NB4 (cell line): ENCODE measurements at places on chromosomes 5 and 9.

- no peak for DNase-seq
Observed at GRCh38 chr9:12876872-12877271, 102.1 kb downstream of the LURAP1L start.

DNA sequence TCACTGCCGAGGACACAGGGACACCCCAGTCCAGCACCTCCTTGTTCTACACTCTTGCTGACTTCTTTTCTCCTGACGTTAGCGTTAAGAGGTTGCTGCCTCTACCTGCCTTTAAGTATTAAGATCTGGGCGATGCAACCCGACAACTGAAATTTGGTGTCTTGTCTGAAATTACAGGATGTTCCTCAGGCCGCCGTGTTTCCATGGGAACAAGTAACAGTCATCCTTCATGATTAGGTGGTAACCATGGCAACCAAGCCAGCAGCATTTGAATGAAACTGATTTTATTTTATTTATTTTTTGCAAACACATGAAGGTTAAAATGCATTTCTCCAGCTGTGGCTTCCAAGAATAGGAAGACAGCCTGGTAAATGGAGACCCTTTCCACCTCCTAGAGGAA is 20.8 kb downstream of the DAB2IP start:
- DNase-seq: no peak

GRCh38 chr5:54936201-54936600 is 49.2 kb downstream of the ESM1 start:
- DNase-seq: no peak

DNA sequence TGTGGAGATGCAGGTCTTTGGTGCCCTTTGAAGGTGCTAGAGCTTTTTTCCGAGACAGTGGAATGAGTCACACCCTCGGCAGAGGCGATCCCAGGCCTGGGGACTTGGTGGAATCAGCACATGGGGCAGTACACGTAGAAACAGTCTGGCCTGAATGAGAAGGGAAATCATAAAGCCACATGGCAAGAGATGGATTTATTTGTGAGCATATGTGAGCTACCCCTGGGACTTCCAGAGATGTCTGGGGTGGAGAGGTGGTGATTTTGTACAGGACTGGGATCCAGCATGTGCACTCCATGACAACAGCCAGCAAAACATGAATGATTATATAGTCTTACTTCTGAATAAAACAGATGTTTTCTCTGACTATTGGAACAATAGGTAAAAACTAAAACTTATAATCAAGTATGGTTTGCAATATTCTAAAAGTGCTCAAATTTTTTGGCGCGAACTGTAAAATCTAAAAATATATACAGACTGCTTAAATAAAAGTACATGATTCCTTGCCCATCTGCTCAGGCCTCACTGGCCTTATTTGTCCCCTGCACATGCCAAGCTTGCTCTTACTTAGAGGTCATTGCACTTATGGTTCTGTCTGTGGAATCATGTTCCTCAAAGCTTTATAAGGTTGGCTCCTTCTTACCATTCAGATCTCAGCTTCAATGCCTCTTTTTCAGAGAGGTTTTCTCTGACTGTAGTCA is 54.7 kb upstream of the SMARCA2 start:
- DNase-seq: no peak

GRCh38 chr5:60597572-60598320 is 102.2 kb downstream of the DEPDC1B start:
- DNase-seq: peak; percentile 62

GRCh38 chr5:61609840-61610677 is 278.0 kb downstream of the ZSWIM6 start:
- no peak for DNase-seq

- no peak for DNase-seq
Observed at GRCh38 chr5:79886925-79887655, 104.0 kb downstream of the MTX3 start.

DNA sequence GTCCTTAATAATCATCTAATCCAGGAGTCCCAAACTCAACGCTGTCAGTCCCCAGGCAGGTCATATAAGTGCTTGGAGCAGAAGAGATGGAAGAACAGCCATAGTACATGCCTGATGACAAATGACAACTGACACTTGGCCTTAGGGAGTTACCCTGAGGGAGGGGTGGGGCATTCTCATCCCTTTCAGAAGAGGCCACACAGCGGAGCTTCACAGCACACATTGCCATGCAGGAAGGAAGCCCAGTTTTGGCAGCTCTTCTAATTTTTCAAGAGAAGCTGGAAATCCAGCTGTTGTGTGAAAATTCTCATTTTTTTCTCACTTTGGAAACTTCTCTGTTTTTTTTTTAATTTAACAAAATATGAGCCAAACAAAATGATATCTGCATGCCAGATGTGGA is 89.0 kb downstream of the ASTN2 start:
- DNase-seq: no peak

DNA sequence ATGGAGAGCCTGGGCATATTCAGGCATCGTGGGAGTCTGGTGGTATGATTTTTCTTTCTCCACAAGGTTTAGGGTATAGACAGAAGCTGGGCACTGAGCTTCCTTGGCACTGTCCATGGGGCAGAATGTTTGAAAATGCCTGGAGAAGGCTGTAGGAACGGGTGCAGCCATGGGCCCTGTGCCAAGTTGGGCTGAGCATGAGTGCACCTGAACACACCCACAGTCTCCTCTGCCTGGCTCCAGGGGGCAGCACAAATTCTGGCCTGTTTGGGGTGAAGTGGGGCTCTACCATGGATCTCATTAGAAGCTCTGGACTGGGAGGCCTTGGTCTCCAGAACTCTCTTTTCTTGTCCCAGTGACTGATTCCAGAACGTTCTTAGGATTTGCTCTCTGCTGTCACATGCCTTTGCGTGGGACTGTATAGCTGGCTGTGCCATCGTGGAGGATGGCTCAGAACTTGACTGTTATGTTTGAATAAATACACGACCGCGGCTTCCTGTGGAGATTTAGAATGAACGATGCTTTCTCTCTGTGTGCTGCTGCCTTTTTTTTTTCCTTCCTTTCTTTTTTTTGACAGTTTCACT is 229.8 kb downstream of the FANCC start:
- DNase-seq: peak; percentile 12

DNA sequence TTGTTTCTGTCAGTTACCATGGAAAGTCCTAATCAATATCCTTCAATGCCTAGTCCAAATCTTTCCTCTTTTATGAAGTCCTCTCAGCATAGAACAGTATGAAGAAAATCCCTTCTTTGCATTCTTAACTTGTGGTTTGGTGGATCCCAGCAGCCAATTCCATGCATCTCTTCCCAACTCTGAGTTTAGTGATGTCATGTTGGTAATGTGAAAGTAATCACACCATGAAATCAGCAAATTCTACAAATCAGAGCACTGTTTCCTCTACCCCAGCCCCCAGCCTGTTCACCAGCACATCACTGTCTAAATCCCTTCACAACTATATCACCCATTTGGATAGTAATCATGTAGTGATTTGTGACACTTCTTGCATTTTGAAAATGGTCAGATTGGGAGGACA is 4.7 kb upstream of the C1QTNF2 start:
- DNase-seq: no peak

- no peak for DNase-seq
Observed at GRCh38 chr5:143129910-143130612, 273.4 kb downstream of the NR3C1 start.

GRCh38 chr9:3842839-3843238 is 317.0 kb upstream of the RFX3 start:
- DNase-seq: no peak

GRCh38 chr5:120873083-120873482 is 409.0 kb downstream of the PRR16 start:
- DNase-seq: no peak

- DNase-seq: no peak
Observed at GRCh38 chr5:159073026-159073425, 26.7 kb downstream of the EBF1 start.

DNA sequence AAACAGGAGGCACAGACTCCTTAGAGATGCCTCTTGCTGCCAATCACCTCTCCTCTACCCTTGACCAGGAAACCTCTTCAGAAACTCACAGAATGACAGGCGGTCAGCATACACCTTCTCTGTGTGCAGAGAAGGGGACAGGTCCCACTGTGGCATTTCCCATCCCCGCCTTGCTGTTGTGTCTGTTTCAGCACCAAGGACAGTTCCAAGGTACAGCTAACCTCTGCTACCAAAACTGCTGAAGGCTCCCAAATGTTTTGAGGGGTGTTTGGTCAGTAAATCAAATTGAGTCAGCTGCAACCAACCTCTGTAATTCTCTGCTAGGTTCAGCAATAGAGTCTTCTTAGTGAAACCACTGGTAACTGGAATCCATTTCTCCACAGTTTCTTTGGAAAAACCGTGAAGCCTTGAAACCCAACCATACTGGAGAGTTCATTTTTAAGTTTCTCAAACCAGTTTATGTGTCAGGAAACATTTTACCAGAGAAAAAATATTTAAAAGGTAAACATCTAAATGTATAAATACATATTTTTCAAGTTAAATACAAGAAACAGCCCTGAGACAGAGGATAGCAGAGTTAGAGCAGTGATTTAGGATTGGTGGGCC is 122.0 kb downstream of the DRD1 start:
- DNase-seq: peak; percentile 42

DNA sequence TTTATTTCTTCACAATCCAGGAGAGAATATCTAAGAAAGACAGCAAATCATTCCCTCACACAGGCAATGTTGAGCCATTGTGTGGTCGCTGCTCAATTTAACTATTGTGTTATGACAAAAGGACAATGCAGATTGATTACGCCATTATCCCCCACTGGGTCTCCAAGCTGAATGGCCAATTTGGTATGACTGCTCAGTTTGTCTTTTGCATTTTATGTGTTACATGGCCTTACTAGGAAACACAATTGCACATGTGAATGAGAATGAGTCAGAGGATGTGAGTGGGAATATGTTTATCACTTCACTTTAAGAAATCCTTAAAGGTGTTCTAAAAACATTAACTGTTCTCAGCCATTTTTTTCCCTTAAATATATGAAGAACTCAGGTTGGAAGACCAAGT is 108.3 kb downstream of the FAM174A start:
- peak; percentile 52 for DNase-seq

DNA sequence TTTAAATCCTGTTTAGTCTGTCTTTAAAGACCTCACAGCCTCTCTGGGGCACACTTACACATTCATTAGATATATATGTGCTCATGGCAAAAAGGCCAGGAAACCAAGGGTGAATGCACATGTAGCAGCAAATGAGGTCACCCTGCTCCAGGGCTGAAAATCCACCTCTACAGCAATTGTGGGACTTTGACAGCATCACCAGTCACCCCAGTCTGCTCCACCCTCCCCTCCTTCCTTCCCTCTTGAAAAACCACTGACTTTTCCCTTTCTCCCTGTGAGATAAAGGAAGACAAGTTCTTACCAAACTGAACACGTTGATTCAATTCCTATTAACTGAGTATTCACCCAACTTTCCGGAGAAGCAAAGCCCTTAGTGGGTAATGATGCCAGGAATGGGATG is 15.2 kb upstream of the SH3RF2 start:
- DNase-seq: no peak

DNA sequence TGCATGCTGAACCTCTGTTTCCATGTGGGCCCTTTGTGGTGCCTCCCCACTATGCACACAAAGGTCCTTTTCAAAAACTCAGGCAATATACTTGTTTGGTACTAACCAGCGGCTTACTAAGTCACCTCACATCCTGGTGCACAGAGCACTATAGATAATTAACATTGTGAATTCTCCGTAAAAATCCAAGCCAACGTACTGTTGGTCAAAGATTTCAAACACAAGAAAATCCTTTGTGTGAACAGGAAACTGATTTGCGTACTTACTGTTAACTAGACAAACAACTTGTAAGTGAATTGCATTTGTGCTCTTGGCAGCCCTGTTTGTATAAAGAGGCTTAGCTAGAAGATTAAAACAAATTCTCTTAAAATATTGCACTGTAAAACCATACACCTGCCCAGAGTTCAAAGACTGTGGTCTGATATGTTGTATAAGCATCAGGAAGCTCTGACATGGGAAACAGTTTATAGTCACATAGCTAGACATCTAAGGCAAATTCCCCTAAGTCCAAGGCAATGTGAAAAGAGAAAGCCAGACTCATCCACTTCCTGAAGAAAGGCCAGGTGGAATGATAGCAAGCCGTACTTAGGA is 125.0 kb upstream of the SLC12A2 start:
- DNase-seq: no peak

DNA sequence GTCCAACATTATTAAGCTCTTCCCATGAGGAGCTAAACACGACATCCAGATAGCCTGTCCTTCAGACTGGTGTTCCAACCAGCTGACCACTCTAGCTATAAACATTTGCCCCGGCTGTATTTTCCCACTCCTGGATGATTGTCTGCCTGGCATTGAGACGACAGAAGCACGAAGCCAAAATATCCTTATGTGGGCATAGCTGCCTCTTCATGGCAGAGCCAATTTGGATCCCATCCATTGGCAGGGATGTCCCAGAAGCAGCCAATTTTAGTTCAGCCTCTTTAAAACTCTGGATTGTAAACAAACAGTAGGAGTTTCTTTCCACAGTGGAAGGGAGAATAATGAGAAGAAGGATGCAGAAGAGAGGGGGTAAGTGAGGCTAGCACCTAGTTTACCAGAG is 507.6 kb downstream of the CETN3 start:
- no peak for DNase-seq

DNA sequence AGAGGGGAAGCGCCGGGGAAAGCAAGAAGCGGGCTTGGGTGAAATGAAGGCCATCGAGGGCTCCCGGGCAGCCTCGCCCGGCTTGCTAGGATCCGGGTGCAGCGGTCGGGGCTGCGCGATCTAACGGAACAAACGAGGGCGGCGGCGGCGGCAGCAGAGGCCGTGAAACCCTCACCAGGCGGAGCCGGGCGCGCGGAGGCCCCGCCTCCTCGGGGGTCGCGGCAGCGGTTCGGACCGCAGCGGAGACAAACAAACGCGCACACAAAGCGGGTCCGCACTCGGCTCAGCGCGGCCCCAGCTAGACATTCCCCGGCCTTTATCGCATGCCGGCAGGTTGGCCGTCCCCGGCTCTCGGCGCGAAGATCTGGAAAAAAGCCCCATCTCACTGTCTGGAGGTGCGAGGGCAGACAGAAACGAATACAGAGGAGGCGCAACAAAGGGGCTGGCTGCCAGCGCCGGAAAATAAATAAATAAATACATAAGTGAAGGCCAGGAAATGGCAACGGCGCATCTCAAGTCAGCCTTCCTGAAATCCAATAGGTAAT is 10.5 kb upstream of the TRIM36 start:
- DNase-seq: peak; percentile 79

- no peak for DNase-seq
Observed at GRCh38 chr5:36613241-36613640, 6.8 kb downstream of the SLC1A3 start.

GRCh38 chr5:91419571-91420537 is 36.7 kb upstream of the ARRDC3 start:
- peak; percentile 70 for DNase-seq

DNA sequence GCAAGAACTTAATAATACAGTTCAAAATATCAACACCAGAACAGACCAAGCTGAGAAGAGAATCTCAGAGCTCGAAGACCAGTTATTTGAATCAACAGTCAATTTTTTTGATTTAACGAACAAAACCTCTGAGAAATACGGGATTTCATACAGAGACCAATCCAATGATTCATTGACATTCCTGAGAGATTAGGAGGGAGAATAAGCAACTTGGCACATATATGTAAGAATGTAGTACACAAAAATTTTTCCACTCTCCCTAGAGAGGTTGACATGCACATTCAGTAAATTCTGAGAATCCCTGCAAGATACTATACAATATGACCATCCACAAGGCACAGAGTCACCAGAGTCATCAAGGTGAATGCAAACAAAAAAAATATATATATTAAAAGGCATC is 1577.3 kb upstream of the C9orf72 start:
- DNase-seq: no peak

GRCh38 chr5:177008716-177009115 is 2.1 kb upstream of the UIMC1 start:
- no peak for DNase-seq

- DNase-seq: no peak
Observed at GRCh38 chr5:170186156-170186555, 46.6 kb upstream of the C5orf58 start.
